Lower lobe of right lung (tissue), 2 donors: ENCODE measurements at places on chromosomes 7 and 10. TPM values are rescaled to one million over a fixed set of nuclear protein-coding genes. Genes with fewer than 3 reads are reported as not detected.

GRCh38 chr7:2146676-2147472 is 85.9 kb downstream of the MAD1L1 start:
- no peak for DNase-seq

GRCh38 chr7:107920048-107920772 is 29.2 kb downstream of the DLD start:
- DNase-seq = no peak

GRCh38 chr10:43573250-43574000 is 991 bp downstream of the ZNF239 start:
- DNase-seq = no peak

- peak; percentile 83 for DNase-seq
Measured at GRCh38 chr10:13712837-13713581, 126.2 kb downstream of the PRPF18 start.

DNA sequence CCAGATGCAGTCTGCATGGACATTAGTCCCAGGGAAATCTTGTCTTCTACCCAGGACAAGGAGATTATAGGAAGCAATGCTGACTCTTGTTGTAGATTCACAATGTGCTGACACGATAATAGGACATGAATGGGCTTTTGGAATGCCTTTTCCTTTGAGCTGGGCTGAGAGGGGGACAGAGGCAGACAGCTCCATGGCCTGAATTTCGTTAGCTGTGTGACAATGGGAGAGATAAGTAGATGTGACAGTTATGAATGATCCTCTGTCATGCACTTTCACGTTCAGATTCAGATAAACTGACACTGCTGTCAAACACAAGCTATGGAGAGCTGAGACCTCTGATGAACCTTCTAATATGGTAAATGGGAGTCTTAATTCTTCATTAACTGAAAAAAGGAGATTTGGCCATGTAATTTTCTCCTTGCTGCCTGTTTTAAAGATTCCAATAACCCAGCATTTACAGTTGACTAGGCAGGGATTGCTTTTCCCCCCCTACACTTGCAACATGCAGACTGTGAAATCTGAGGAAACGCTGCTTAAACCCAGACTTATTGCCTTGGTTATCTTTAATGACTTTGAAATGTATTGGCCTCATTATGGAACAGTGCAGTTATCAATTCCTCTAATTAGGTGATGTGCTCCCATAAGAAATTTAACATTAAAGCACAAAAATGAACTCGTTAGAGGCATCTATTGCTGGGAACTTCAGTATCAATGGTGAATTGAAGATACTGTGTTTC is 669.3 kb downstream of the AUTS2 start:
- DNase-seq = no peak

GRCh38 chr10:119550827-119551226 is 8.3 kb upstream of the RGS10 start:
- DNase-seq = no peak

DNA sequence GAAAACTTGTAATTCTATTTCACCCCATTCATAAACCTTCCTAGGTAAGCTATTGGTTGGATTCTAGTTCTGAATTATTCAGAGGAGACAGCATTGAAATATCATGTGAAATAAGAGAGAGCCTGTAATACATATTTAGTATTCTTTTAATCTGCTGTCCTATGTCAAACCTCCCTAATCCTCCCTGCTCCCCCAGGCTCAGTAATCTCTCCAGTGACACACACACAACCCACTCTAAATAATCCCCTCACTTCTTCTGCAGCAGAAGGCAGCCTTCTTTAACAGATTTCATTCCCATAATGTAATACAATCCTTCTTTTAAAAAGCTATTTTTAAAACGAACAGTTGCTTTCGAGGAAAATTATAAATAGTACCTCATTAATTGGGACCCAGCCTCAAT is 639.7 kb upstream of the AUTS2 start:
- DNase-seq = no peak

DNA sequence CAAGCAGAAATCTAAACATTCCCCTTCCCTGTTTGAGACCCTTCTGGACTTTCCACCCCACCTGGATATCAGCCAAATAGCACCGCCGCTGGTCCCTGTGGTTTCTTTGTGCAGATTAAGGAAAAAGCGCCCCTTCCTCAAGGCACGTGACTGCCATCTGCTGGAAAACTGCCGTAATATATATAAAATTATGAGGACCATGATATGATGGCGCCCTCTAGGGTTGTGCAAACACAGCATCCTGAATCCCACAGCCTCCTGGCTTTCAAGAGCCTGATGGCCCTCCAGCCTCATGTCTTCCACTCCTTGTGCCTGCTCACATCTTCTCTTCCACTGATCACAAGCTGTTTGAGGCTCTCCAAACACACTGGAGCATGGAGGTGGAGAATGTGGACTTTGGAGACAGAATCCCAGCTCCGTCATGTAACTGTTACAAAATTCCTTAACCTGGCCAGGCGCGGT is 121.3 kb downstream of the MYL10 start:
- no peak for DNase-seq

DNA sequence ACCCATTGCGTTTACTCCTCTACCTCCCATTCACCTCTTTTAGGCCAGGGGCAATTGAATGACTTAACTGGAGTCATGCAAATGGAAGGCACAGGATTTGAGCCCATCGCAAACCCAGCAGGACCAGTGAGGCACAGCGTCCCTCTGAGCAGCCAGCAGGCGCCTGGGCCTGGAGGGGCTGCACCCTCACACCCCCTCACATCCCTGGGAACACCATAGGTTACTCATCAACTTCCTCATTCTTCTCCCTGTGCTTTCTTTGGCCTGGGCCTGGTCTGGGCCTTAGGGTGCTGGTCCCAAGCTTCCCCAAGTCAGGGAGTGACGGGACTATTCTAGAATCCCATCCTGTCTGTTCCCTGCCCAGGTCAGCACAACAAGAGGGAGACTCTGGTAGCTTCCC is 169.4 kb upstream of the EEPD1 start:
- no peak for DNase-seq

GRCh38 chr7:16747102-16747501 is 6.5 kb upstream of the TSPAN13 start:
- DNase-seq = no peak

DNA sequence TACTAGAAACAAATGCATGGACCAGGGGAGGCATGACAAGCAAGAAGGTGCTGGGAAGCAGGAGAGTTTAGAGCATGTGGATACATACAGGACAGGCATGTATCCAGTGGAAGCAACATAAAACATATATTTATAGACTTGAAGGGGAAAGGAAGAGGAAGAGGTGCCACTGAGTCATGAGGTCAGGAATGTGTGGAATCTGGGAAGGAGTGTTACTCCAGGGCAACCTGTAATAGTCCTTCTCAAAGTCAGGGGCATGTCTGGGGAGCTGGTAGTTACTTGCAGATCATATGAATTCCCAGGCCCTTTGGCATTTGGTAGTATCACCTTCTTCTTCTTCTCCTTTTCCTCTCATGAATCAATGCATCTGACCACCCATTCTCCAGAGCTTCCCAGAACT is 246.6 kb downstream of the XPNPEP1 start:
- DNase-seq = no peak

DNA sequence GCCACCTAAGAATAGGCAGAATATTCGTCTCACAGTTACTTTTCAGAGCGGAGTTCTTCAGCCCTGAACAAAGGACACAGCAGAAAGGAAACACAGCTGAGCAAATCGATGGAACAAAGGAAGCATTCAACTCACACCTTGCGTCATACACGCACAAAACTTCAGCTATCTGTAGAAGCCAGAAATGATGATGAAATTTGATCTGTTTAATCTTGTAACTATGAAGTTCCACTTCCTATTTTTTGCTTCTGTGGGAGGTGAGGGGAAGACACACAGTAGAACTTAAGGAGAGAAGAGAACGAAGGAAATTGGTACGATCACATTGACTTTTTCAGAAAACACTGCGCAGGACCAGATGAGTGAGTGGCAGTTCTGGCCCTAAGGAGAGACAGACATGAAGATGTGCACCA is 26.2 kb downstream of the FAM171A1 start:
- no peak for DNase-seq

- no peak for DNase-seq
Measured at GRCh38 chr10:56633876-56634452, 272.9 kb upstream of the ZWINT start.

DNA sequence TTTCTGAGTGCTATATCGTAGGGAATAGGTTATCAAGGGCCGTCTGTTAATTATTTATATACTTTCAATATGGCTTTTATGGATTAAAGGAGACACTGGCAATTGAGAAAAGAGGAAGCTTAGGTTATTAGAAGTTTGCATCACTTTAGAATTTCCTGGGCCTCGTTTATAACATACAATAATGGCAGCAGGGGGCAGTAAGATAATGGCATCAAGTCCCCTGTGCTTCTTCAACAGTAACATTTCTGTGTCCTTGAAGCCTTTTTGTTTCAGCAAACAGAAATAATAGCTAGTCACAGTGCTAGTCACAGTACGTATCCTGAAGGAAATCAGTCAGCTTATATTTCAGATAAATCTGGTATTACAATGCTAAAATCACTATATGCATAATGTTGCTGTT is 41.9 kb downstream of the SPAM1 start:
- DNase-seq = no peak

GRCh38 chr10:31381766-31382316 is 62.8 kb downstream of the ZEB1 start:
- DNase-seq = no peak

DNA sequence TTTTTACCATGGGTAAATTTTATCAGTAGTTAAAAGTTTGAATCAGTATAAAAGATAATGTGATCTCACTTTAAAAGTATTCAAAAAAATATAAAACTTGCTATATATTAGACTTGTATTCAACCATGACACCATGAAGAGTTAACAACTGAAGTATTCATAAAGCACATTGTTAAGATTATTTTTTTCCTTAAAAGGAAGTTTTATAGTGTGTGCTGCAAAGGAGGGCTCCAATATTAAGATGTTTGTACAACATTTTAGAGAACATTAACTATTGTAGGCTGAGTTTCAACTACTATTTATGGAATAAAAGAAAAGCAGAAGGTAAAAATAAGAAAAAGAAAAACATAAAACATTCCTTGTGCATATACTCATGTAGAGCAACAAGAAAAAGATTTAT is 24.5 kb upstream of the CUBN start:
- DNase-seq = no peak

DNA sequence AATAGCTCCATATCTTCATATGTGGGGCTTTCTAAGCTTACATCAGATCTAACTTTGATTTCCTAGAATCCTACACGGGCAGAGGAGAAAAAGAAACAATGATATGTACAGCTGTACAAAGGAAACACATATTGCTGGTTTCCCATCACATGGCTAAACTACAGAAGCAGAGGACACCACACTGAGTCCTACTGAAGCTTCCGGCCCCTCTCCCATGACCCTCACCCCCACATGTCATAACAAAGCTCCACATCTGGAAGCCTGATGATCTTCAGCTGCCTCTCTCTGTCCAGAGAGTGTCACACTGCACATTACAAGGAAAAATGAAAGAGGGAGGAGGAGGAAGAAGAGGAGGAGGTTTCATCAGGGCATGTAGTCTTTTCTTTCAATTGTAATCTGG is 14.0 kb downstream of the SLC16A12 start:
- DNase-seq = no peak

DNA sequence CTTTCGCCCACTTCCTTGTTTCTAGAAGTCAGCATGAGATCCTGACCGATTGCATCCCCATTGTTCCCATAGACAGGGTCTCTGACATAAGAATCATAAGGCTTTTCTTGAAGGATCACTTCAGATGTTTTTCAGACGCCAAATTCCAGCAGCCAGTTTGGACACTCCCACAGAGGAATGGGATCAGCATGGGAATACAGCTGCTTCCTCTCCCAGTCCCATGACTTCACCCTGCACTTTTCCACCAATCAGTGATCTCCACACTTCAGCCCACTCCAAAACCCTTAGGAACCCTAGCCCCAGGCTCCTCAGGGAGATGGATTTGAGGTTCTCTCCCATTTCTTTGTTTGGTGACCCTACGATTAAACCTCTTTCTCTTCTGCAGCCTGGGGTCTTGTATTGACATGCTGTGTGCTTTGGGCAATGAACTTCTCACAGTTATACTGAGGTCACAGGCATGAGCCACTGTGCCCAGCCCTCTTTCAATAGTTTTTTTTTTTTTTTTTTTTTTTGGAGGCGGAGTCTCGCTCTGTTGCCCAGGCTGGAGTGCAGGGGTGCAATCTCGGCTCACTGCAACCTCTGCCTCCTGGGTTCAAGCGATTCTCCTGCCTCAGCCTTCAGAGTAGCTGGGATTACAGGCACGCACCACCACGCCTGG is 52.8 kb upstream of the CHST3 start:
- no peak for DNase-seq

GRCh38 chr10:17067376-17068264 is 62.0 kb downstream of the CUBN start:
- no peak for DNase-seq

- DNase-seq = no peak
Measured at GRCh38 chr7:13991791-13992595, 2.5 kb upstream of the ETV1 start.

FAM180A gene
- total RNA-seq = 3.0 TPM

TES gene
- total RNA-seq = 74.5 TPM

TUBB8 gene
- 0.38 TPM for total RNA-seq

TFEC gene
- 41.9 TPM for total RNA-seq

CC2D2B gene
- total RNA-seq = 1.6 TPM

NYAP1 gene
- total RNA-seq = 1.1 TPM

PROSER2 gene
- 18.0 TPM for total RNA-seq

SH2D4B gene
- total RNA-seq = 1.4 TPM

SPDYE2 gene
- not detected for total RNA-seq

CREB5 gene
- total RNA-seq = 10.3 TPM

ACTL6B gene
- not detected for total RNA-seq

GBX1 gene
- total RNA-seq = not detected
